ENCODE measurements at places on chromosomes 4 and X. TPM values are rescaled to one million over a fixed set of nuclear protein-coding genes. Genes with fewer than 3 reads are reported as not detected.

- DNase-seq = no peak
These were observed 332.2 kb downstream of the DHX15 start for GRCh38 chr4:24252121-24252520.

DNA sequence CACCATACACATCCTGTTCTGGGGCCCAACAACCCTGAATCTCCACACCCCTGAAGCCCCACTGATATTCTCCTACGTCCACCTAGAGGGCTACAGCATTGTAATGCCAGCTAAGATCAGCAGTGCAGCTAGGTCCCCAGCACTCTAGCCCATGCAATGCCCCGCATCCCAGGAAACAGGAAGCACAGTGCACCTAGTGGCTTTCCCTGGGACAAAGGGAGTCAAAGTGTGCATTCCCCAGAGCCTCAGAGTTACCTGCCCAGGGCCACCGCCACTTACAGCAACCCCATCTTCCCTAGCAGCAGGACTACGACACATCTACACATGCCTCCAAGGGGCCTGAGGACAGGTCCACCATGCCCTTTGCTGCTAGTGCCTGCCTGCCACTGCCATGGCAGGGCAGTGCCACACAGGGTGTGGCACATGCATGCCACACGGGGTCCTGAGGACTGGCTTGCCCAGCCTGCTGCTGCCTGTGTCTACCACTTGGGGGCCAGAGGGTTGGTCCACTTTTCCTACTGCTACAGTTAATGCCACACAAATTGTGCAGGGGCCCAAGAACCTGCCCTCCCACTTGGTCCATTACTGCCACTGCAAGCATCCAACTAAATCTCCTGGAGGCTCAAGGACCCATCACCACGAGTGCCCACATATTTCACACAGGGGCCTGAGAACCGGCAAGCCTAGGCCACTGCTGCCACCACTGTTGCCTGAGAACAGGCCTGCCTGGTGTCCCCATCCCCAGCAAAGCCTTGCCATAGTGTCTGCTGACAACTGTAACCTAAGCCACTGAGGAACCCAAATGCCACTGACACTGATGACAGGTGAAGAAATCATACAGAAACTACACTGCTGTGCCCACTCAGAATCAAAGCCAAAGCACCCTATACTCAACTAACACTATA, 23.7 kb downstream of the TLR6 start:
- DNase-seq = no peak

- DNase-seq = peak; percentile 39
These were observed 160.4 kb upstream of the GPR101 start for GRCh38 chrX:137194164-137194563.

- DNase-seq = no peak
These were observed 14.3 kb upstream of the IL21 start for GRCh38 chr4:122635205-122635604.

DNA sequence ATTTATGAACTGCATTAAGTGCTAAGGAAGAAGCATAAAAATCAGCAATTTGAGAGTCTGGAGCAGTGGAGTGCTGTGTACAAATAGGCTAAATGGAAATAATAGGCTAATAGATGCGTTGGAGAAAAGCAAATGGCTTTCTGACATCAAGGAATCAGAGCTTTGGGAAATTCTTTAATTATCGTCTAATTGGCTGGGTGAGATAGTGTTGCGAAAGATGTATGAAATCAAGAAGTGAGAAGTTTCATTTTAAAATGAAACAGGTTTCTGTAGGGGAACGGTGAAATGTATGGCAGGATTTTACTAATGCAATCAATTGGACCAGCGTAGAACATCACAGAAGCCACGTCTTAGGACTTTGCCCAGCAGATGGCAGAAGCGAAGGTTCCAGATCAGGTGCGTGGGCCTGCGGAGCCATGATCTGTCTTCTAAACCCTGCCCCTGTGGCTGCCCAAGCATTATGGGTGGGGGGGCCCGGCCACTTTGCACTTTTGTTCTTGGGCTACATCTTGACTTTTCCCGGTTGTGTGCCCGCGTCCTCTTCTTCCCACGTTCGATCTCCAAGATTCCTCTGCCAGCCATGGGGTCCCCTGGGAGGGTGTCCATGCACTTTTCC, 118.5 kb upstream of the SHISA3 start:
- no peak for DNase-seq

DNA sequence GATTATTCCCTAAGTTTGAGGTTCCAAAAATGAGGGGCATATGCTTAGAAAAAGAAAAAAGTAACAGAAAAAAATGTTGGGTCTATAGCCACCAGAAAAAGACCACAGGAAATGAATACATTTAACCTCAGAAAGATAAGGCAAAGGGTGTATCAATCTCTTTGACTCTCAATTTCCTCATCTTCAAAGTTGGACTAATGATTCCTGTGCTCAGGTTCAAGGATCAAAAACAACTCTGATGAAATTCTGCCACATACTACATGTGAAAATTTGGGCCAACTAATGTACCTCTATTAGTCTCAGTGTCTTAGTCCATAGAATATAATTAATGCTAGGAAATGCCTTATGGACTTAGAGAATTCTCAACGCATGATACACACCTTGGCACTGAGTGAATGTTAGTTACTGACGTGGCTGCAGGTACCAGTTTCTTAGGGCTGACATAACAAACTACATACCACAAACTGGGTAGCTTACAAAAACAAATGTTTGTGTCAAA, 257.7 kb downstream of the ANKRD50 start:
- DNase-seq = no peak

- peak; percentile 28 for DNase-seq
These were observed 86.0 kb downstream of the PJA1 start for GRCh38 chrX:69079268-69079667.

GRCh38 chrX:115625572-115626301, 64.8 kb downstream of the PLS3 start:
- peak; percentile 82 for DNase-seq

DNA sequence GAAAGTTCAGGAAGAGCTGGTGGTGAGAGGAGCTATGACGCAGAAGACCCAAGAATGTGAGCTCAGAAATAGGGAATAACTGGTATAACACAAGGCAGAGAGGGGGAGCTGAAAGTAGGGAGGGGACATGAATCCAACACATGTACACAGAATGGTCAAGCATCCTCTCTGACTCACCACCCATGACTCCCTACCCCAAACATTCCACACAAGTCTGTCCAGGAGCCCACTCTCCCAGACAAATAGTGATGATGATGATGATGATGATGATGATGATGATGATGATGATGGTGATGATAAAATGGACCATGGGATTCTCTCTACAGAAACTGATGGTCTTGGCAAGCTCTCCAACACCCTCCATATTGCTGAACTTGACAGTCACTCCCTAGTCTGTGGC, 46.4 kb downstream of the NAT8L start:
- peak; percentile 9 for DNase-seq

- DNase-seq = no peak
These were observed 23.6 kb downstream of the SH3KBP1 start for GRCh38 chrX:19863857-19864223.

DNA sequence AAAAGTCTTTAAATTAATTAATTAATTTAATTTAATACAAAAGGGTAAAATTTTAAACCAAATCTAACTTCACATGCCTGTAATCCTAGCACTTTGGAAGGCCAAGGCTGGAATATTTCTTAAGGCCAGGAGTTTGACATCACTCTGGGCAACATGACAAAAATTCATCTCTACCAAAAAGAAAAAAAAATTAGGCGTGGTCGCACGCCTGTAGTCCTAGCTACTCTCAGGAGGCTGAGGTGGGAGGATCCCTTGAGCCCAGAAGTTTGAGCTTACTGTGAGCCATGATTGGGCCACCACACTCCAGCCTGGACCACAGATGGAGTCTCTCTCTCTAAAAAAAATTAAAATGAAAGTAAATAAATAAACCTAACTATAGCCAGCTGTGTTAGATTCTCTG, 39.2 kb upstream of the ANTXR2 start:
- peak; percentile 95 for DNase-seq

DNA sequence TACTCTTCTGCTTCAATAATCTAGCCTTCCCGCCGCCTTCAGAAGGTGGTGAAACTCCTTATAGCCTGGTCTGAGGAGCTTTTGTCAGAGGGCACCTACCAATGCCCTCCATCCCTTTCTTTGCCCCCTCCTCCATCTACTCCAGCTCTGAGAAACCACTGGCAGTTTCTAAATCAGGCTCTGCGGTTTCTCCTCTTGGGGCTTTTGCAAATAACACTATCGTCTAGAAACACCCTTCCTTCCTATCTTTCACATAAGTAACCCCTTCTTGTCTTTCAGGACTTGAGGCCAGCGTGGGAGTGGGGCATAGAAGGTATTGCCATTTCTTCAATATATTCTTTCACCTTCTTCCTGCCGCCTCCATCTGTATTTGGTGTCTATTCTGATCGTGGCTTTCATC, 1.2 kb upstream of the EFHC2 start:
- no peak for DNase-seq

GRCh38 chr4:22454955-22455354, 60.9 kb downstream of the ADGRA3 start:
- DNase-seq = peak; percentile 46

DNA sequence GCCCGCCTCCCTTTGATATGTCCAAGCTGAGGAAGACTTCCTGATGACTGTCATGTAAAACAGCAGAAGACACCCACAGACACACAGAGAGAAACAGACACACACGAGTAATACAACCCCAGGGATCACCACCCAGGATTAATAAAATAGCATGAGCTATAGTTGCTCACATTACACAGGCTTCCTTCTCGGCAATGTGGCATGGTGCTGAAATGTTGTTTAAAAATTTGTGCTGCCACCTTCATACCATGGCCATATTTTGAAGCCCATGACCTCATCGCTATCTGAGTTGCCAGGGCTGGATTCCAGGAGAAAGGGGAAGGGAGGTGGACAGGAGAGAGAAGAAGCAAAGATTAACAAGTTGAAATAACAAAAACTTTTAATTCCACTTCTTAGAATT, 111.7 kb downstream of the SYNPO2 start:
- DNase-seq = no peak

DNA sequence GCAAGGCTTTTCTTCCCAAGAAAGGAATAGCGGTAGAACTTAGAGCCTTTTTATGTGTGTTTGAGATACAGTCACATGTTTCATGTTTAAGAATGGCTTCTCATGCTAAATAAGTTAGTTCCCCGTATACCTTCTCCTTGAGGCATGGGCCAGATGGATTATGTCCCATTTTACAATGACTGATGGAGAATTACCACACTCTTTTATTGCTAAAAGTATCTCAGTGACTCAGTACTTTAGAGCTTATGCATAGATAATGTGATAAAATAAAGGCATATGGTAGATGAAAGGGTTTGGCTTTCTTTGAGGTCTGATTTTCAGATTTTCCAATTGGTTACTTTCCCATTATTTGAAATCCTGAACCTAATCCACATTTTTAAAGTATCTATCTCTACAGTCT, 121.8 kb upstream of the BMPR1B start:
- DNase-seq = peak; percentile 76

- peak; percentile 72 for DNase-seq
These were observed 558.9 kb upstream of the TENM3 start for GRCh38 chr4:181684310-181684709.

- no peak for DNase-seq
These were observed 16.3 kb downstream of the RBMX2 start for GRCh38 chrX:130418066-130418465.

- no peak for DNase-seq
These were observed 1.6 kb upstream of the ANTXR2 start for GRCh38 chr4:80074651-80075050.

DNA sequence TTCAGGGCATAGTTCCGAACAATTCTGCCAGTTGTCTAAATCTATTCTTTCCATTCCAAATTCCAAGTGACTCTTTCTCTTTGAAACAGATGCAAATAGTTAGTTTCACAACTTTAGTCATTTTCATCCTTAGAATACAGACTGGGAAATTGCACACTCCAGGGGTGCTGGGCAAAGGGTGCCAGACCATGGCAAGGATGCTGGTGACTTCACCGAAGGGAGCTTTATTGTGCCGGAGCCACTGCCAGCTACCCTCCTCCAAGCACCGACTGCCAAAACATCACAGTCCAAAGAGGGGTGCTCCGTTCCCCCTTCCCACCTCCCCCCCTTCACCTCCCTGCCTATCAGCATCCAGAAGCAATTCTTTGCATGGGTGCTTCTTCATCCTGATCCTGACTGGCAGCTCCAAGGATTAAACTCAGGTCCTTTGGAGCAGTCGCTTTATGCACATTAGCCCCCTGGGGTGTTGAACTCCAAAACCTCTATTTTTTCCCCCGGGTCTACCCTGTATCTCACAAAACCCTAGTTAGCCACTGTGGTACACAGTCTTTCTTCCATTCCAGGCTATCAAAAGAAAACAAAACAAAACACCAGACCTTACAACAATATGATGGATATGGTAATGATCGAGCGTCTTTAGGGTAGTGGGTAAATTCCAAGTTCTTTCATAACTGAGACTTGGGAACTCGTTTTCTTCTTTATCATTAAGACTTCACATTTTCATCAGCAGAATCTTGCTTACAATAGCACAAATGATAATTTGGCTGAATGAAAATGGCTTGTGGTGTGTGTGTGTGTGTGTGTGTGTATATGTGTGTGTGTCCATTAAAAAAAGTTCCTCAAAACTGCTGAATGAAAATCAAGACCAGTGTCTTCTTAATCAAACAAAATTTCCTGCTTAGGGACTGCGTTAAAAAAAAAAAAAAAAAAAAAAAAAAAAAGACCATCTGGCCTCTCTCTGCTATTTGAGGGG, 28.7 kb downstream of the MID1 start:
- no peak for DNase-seq

DNA sequence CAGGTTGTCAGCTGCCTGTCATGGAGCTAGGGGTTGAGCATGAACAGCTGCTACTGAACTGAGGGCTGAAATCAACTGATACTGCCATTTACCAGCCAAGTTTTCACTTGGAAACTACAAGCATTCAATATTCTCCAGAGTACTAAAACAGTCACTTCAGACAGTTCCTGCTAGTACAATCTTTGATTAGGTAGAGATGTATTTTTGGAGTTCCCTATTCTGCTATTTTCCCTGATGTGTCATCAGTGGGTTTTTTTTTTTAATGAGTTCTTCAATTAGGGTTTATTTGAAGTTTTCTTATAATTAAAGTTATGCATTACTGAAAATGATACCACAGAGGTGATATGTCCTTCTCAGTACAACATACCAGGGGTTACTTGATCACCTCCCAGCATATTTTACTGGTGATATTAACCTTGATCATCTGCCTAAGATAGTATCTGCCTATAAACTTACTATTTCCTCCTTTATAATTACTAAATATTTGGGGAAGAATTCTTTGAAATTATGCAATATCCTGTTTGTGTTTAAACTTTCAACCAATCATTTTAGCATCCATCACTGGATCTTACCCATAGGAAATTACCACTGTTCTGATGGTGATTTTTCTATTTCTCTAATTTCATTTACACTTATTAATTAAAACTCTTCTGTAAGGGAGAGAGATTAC, 13.6 kb downstream of the PDCL2 start:
- DNase-seq = no peak

- peak; percentile 97 for DNase-seq
These were observed 80.9 kb downstream of the FAM114A1 start for GRCh38 chr4:38948551-38948950.

ADH1A gene
- total RNA-seq = 0.27 TPM

FAT1 gene
- total RNA-seq = 114 TPM

MND1 gene
- 15.5 TPM for total RNA-seq

GPR143 gene
- not detected for total RNA-seq

PDE6B gene
- total RNA-seq = not detected

ZCCHC18 gene
- total RNA-seq = 2.4 TPM

FAM47E gene
- total RNA-seq = not detected

FRMPD4 gene
- 0.41 TPM for total RNA-seq

PLS3 gene
- total RNA-seq = 309 TPM

Measured in fibroblast of the aortic adventitia (primary cell).